ENCODE measurements at places on chromosomes 11 and 22.

- DNase-seq, result no peak
Measured at GRCh38 chr11:80798174-80798573, 1357.3 kb upstream of the TENM4 start.

GRCh38 chr22:21028277-21029251 lies 3.8 kb downstream of the SLC7A4 start:
- no peak for DNase-seq

DNA sequence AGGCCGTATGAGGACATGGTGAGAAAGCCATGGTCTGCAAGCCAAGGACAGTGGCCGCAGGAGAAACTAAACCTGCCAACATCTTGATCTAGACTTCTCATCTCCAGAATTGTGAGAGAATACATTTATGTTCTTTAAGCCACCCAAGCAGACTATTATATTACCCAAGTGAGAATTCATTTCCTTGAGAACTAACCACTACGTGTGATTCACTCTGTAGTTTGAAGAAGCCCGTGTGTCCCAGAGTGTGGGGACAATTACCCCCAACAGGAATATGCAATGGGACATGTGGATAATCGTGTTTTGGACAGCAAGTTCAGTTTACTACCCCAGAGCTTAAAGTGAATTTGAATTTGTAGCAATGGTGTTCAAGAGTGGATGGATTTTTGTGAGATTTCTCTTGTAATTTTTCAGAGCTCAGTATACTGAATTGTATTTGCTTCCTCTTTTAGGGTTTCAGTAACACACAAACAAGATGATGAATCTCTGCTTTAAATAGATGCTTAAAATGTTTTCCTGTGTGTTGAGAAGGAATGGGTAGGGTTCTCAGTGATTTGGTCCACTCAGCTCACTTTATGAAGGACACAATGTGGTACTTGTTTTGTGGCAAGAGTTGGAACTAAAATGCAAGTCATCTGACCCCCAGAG lies 100.0 kb upstream of the ARHGAP20 start:
- no peak for DNase-seq

DNA sequence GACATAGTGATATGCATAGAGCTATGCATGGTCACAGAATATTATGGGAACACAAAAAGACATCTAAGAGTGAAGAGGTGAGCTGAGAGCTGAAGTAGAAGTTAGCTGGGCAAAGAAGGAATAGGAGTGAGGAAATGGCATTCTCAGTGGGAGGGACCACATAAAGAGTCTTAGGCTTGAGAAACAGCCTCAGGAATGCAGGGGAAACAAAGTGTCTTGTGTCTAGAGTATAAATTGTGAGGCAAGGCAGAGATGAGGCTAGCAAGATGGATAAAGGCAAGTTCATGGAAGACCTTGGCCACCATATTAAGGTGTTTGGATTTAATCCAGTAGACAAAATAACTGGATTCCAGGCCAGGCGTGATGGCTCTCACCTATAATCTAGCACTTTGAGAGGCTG lies 40.6 kb upstream of the CRTAM start:
- no peak for DNase-seq

GRCh38 chr11:131109790-131110189 lies 193.5 kb upstream of the SNX19 start:
- no peak for DNase-seq

GRCh38 chr11:79193663-79194310 lies 247.0 kb downstream of the TENM4 start:
- no peak for DNase-seq

- DNase-seq, result no peak
Measured at GRCh38 chr22:49524362-49524761, 303.3 kb downstream of the BRD1 start.

GRCh38 chr11:35511666-35512065 lies 13.8 kb downstream of the PAMR1 start:
- no peak for DNase-seq

DNA sequence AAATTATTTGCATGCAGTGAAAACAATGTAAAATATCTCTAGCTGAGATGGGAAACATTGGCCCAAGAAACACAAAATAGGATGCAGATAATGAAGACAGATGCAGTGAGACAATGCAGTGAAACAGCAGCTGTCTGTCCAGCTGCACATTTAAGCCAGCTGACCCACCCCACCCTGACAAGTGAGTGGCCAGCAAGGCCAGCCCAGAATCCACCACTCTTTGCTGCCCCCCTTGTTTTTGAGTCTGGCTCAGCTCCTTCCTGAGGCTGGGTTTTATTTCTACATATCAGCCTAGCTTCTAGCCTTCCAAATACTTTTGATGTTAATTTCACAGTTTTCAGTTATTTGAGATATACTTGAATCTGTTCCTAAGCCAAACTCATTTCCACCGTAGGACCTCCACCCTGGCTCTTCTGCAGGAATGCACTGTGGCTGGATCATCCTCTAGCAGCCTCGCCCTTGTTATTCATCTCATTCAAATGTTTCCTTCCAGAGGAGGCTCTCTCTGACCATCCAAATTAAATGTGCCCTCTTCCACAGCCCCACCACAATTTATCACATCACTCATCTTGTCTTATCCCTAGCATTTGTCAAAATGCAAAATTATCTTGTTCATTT lies 154.1 kb upstream of the POU2AF2 start:
- no peak for DNase-seq

DNA sequence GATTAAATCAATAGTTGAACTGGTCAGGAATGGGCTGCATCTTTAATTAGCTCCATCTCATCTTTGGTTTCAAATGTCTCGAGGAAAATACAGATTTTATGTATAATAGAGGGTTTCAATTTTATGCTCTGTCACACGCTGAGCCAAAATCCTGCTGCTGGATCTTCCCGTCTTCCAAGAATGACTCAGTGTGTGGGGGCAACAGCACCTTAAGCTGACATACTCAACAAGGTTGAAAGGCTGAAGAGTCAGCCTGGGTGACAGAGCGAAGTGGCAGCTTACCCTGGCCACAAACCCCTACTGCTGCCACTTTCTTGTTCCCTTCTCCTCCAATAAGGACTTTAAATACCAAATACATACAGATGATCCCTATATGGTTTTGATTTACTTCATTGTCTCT lies 9.0 kb upstream of the PCF11 start:
- DNase-seq, result no peak

DNA sequence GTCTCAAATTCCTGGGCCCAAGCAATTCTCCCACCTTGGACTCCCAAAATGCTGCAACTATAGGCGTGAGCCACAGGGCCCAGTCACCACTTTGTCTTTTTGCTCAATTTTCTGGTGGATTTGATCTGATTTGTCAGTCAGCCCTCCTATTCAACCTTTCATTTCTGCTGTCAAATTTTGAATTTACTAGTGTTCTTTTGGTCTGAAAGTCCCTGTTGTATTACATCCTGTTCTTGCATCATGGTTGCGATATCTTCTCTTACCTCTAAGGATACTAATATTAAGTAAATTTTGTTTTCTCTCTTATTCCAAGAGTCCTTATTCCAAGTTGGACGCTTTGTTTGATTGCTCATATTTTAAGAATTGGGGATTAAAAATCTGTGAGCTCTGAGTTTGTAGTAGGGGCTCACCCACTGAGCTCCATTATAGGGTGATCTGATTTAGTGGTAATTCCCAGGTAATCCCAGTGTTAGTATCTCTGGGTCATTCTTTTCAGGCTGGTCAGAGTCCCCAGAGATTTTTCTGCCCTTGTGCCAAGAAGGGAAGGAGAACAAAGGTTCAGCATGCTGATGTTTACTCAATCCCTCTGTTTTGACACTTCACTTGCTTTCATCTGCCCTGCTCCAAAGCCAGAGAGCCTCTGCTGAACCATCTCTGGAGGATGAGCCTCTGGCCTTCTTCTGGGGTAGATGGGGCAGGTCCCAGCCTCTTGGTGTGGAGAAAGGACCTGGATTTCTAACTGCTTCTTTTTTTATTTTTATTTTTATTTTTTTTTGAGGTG lies 10.0 kb downstream of the UPB1 start:
- DNase-seq, result no peak

GRCh38 chr11:30984827-30985226 lies 384.7 kb downstream of the DCDC1 start:
- no peak for DNase-seq

GRCh38 chr11:14789879-14790484 lies 102.0 kb downstream of the CYP2R1 start:
- DNase-seq, result no peak

DNA sequence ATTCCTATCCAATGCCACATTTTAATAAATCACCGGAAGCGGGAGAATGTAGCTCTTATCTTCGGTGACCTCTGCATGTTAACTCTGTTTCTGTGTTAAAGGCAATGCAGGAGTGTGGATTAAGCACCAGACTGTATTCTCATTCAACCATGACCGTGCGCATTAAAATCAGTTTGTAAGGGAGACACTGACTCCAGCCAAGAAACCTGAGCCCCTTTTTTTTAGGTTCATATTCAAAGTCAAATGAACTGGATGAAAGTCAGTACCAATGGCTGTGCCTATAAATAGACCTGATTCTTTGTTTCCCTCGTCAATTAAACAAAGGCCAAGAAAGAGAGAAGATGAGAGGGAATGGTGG lies 32.2 kb downstream of the C11orf91 start:
- no peak for DNase-seq
